ENCODE measurements at places on chromosomes 6 and 20.

- no peak for DNase-seq
Measured at GRCh38 chr6:84853901-84854300, 89.5 kb upstream of the TBX18 start.

- DNase-seq, result no peak
Measured at GRCh38 chr20:17438436-17439039, 92.6 kb downstream of the BFSP1 start.

DNA sequence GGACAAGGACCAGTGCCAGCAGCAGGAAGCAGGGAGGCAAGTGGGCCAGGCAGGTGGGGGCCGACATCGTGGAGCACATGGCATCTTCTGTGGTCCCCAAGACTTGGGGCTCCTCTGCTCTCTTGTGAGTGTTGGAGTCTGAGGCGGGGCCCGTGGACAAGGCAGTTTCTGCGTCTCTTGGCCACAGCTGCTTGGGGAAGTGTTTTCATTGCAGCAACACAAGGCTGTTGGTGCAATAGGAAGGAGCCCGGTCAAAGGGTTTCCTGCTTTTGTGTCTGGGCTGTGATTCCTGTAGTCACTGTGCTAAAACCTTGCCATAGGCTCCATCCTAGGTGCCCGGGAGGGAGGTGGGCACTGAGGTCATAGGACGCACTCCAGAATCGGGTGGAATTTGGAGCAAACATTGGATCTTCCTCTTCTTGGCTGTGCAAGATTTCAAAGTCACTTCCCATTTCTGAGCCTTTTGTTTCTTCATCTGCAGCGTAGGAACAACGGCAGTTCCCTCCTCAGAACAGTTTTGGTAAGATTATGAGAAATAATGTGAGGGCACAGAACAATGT lies at the start of gene SIRPB2:
TSS of gene SIRPB2 (minus strand) at position 140 of the 560 bp plus-strand sequence. CDS start at position 79, 61 bp downstream.
- no peak for DNase-seq

GRCh38 chr6:144066741-144067484 lies 28.5 kb downstream of the SF3B5 start:
- no peak for DNase-seq

DNA sequence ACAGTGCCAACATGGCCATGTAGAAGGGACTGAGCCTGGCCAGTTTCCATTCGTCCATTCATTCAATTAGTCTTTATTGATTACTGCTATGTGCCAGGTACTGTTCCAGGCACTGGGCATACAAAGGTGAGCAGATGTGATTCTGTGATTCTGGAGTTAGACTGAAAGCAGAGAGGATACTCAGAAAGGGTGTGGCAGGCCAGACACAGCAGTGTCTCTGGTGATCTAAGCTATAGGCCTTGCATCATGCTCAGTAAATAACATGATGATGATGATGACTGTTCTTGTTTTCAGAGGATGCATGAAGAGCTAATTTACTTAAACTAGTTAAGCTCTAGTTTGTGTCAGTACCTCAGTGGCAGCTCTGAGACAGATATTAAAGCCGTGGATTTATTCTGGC lies 31.4 kb upstream of the FUCA2 start:
- DNase-seq, result no peak

GRCh38 chr6:48150701-48151100 lies 39.7 kb upstream of the PTCHD4 start:
- no peak for DNase-seq

GRCh38 chr20:31562241-31562640 lies 42.8 kb upstream of the ID1 start:
- no peak for DNase-seq

GRCh38 chr20:15570156-15570555 lies 1003.1 kb downstream of the KIF16B start:
- no peak for DNase-seq

DNA sequence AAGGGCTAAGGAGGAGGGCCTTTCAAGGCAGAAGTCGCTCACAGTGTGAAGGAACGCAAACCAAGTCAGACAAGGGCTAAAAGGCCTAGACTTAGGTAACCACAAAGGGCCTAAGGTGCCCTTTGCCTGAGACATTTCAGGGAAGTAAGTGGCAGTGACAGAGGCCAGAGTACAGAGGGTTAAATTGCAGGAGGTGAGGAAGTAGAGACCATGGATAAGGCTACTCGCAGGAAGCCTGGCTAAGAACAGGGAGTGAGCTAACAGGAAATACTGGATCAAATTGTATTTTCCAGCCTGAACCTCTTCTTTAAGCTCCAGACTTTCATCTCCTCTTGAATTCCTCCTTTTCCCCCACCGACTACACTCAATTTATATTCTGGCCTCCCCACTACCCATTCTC lies 16.6 kb downstream of the ZHX3 start:
- DNase-seq, result no peak

DNA sequence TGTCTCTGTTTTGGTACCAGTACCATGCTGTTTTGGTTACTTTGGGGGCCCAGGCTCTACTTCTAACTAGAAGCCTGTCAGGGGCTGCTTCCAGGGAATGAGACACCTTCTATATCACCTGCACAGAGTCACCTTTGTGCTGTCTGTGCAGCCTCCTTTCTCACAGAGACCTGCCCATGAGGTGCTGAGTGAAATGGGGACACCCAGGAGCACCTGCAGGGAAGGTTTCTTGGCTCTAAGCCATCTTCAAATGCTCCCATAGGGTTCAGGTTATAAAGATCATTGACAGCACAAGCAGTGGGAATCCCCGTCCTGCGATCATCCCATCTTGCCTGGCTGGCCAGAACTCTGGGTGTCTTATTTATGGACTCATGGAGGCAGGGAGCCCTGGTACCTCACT lies 19.1 kb downstream of the GABRR2 start:
- no peak for DNase-seq

DNA sequence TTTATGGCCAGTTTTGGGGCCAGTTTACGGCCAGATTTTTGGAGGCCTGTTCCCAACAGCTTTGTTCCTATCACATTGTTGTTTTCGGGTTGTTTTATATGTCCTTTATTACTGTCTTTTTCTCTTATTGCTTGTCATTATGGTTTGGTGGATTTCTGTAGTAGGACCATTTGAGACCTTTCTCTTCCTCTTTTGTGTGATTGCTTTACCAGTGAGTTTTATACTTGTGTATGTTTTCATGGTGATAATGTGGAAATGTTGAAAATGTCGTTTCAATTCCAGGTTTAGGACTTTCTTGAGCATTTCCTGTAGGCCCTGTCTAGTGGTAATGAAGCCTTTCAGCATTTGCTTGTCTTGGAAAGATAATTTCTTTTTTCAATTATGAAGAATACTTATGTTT lies 17.8 kb downstream of the HLA-B start:
- DNase-seq, result no peak

- DNase-seq, result no peak
Measured at GRCh38 chr6:165580136-165580535, 82.9 kb downstream of the PDE10A start.

DNA sequence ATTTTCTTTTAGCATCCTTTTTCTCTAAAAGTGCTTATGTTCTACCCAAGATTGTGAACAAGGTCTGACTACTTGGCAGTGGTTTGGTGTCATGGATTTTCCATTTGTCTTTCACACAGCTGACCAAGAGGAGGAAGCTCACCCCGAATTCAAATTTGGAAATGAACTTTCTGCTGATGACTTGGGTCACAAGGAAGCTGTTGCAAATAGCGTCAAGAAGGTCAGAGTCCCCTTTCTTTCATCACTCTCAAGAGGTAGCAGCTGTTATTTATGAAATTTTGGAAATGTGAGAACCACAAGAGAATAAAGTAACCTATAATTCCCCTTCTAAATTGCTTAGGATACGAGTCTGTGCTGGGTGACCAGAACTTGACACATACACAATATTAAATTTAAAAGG lies 113.0 kb upstream of the LAMP5 start:
- no peak for DNase-seq

- no peak for DNase-seq
Measured at GRCh38 chr20:49885558-49886332, 29.6 kb downstream of the SPATA2 start.

DNA sequence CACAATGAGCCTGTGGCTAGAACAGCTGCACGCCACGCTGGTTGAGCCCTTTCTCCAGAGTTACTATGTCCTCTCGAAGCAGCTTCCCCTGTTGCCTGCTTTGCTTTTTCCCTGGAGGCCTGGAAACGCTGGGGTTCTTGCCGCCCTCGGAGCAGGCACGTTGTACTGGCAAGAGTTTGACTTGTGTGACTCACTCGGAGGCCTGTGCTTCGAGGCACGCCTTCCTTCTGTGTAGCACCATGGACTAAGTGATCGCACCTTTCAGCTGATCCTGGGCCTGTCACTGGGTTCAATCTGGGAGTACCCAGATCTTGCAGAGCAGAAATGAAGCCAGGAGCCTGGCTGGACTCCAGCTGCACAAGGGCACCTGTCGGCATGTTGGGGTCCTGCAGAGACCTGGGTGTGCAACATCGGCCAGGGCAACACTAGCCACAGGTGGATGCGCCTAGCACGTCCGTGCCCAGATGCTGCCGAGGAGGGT lies 5.2 kb downstream of the INSM1 start:
- DNase-seq, result no peak

GRCh38 chr6:119643876-119644275 lies 294.3 kb upstream of the MAN1A1 start:
- DNase-seq, result no peak

DNA sequence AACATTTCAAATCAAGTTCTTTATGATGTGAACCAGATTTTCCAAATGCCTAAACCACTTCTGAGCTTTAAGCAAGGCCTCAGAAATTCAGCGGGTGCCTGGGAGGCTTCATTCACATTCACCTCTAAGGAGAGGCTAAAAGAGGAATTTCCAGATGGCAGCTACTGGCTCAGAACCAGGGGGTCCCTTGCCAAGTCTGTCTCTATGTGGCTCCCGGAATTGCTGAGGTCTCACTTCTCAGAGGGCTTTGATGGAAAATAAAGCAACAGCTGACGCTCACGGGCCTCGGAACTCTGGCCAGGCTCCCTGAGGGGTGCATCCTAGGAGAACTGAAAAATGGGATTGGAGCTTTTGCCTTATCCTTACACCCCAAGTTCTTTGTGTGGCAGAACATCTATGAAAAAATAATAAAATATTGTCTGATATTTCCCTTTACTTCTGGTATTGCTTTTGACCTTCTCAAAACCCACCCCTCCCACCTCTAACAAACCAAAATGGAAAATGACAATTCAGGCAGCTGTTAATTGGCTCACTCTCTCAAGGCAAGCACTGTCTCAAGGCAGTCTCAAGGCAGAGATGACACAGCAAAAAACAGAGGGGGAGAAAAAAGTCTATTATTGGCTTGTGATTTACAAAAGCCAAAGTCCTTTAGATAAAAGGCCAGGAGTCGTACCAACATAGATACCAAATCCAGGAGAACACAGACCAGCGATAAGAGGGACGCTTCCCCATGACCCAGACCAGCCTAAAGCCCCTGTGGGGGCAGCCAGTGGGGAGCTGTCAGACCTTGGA lies 21.8 kb upstream of the LRRN4 start:
- no peak for DNase-seq

DNA sequence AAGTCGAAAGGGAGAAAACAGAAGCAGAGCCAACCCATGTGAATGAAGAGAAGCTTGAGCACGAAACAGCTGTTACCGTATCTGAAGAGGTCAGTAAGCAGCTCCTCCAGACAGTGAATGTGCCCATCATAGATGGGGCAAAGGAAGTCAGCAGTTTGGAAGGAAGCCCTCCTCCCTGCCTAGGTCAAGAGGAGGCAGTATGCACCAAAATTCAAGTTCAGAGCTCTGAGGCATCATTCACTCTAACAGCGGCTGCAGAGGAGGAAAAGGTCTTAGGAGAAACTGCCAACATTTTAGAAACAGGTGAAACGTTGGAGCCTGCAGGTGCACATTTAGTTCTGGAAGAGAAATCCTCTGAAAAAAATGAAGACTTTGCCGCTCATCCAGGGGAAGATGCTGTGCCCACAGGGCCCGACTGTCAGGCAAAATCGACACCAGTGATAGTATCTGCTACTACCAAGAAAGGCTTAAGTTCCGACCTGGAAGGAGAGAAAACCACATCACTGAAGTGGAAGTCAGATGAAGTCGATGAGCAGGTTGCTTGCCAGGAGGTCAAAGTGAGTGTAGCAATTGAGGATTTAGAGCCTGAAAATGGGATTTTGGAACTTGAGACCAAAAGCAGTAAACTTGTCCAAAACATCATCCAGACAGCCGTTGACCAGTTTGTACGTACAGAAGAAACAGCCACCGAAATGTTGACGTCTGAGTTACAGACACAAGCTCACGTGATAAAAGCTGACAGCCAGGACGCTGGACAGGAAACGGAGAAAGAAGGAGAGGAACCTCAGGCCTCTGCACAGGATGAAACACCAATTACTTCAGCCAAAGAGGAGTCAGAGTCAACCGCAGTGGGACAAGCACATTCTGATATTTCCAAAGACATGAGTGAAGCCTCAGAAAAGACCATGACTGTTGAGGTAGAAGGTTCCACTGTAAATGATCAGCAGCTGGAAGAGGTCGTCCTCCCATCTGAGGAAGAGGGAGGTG lies 38.7 kb downstream of the ZBTB2 start:
- no peak for DNase-seq

DNA sequence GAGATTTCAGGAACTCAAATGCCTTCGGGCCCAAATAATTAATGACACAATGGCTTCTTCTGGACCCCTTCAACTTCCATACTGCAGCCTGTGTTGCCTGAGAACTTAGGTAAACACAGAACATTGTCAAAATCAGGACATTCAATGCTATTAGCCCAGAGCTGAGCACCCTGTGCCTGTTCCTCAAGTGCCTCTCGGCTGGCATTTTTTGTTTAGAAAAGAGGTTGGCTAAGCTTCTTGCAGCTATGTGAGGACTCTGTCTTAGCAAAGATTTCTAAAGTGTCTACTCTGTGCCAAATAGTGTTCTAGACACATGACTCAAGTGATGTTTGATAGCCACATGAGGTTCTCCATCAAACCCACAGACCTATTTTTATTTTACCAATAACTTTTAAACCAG lies 289.3 kb upstream of the ARID1B start:
- DNase-seq, result no peak

DNA sequence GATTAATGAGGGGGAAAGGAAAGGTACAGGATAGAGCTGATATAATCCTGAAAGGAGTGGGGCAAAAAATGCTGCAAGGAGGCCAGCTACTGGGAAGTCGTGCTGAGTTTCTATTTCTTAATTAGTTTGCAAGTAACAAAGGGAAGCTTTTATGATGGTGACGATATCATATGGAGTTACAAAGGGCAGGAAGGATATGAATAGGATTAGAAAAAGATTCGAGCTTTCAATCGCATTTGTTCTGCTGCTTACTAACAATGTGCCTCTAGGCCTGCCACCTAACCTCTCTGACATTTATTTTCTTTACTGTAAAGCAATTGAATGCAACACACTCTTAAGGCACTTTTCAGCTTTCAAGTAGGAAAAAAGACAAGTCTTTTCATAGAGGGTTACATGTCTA lies 219.2 kb downstream of the CLVS2 start:
- no peak for DNase-seq

DNA sequence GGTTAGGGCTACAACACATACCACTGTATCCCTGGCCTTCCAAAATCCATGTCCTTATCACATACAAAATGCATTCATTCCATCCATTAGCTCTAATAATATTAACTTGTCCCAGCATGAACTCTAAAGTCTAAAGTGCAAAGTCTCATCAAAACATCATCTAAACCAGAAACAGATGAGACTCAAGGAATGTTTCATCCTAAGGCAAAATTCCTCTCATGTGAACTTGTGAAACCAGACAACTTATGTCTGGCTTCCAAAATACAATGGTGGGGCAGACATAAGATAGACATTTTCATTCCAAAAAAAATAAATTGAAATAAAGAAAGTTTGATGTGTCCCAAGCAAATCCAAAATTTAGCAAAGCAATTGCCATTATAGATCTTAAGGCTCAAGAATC lies 257.4 kb downstream of the HTR1B start:
- DNase-seq, result no peak

GRCh38 chr6:56482525-56482924 lies 160.2 kb downstream of the DST start:
- DNase-seq, result no peak

All from activated naive CD4-positive, alpha-beta T cell (primary cell).